ENCODE measurements at places on chromosomes 7 and 10.

DNA sequence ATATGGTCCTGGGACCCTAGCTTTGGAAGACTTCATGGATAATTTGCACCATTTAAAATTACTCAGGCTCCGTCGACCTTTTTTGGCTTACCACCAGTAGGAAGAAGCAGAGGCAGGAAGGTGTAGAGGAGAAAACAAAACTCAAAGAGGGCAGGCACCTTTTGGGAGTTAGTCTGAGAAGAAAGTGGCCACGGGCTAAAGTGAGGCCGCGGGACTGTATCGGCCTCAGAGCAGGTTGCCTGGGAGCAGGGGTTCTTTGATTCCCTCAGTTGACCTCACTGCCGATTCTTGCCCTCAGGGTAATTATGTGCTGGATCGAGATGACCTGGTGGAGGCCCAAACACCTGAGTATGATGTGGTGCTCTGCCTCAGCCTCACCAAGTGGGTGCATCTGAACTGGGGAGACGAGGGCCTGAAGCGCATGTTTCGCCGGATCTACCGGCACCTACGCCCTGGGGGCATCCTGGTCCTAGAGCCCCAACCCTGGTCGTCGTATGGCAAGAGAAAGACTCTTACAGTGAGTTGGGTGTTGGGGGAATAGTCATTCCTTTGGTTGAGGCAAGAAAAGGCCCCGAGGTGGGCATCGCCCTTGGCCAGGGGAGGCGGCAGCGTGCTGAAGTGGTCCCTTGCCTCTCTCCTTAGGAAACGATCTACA lies 3.1 kb downstream of the MEPCE start:
- no peak for DNase-seq

DNA sequence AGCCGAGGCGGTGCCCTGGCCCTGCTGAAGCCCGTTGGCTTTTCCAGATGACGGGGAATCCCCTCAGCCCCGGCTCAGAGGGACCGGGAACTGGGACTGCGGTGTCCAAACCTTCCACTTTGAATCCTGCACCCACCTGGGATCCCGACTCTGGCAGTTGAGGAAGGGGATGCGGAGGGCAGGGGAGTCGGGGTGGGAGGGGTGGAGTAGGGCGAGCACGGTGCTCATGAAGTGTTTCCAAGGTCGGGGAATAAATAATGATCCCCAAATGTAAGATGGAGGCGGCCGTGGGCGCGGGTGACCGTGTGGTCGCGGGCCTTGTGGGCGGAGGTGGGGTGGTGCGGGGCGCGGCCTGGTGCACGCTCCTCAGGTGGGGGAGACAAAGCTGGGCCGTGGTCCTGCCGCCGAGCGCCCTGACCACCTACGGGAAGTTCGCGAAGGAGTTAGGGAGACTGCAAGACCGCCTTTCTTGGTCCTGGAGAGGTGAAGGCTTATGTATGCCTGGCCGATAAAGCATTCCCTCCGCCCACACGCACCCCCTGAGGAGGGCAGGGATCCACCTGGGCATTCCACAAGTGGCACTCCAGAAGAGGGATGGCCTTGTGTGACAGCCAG lies 1.4 kb downstream of the MTURN start:
- DNase-seq: peak; percentile 17

DNA sequence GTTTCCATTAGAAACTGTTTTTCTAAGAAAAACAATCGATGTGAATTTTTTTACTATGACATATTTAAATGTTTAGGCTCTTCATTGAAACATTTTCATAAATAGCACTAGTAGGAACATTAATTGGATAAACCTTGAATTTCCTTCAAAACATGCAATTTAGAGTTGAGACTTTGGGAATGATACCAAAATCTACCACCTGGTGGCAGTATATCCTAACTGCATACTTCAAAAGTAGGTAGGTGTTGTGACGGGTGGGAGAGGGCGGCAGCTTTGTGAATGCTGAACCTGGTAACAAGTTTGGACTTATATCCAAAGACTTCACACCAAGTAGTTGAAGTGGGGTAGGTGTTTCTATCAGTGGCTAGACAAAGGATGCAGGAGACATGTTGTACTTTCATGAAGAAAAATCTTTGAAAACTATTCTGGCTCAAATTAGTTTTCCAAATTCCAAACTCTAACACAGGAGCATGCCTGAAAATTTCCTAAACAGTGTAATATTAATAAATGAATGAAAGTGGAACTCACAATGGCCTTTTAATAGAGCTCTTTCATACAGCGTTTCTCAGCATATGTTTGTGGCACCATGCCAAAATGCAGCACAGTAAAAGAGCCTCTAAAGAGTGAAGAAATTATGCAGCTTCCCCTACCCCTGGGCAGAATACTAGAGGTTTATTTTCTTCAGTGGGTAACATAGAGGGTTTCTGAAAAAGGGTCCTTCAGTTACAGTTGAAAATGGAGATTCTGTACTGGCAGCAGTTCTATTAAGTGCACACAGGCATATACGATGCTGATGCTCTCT lies 201.0 kb upstream of the TPK1 start:
- DNase-seq: peak; percentile 57

GRCh38 chr7:27324246-27324645 lies 81.6 kb downstream of the EVX1 start:
- no peak for DNase-seq

DNA sequence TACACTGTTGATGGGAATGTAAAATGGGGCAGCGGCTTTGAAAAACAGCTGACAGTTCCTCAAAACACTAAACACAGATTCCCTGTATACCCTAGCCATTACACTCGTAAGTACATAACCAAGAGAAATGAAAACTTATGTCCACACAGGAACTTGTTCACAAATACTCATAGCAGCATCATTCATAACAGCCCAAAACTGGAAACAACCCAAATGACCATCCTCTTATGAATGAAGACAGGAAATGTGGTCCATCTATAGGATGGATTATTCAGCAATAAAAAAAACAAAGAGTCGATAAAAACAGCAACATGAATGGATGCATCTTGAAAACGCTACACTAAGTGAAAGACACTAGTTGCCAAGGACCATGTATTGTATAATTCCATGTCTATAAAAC lies 23.7 kb downstream of the NMT2 start:
- no peak for DNase-seq

DNA sequence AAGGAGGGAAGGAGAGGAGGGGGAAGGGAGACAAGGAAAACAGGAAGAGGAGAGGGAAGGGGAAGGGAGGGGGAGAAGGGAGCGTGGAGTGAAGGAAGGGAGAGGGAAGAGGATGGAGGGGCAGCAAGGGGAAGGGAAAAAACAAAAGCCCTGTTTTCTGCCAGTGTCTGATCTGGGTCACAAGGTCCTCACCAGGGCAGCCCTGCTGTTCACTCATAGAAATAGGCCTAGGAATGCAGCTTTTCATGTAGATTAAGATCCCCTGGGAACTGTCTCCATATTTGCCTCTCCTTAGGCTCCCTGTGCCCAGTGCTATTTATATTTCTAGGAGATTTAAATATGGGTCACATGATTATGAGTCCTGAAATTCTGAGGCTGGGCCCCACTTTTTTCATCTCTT lies 790.7 kb downstream of the TNS3 start:
- peak; percentile 29 for DNase-seq

DNA sequence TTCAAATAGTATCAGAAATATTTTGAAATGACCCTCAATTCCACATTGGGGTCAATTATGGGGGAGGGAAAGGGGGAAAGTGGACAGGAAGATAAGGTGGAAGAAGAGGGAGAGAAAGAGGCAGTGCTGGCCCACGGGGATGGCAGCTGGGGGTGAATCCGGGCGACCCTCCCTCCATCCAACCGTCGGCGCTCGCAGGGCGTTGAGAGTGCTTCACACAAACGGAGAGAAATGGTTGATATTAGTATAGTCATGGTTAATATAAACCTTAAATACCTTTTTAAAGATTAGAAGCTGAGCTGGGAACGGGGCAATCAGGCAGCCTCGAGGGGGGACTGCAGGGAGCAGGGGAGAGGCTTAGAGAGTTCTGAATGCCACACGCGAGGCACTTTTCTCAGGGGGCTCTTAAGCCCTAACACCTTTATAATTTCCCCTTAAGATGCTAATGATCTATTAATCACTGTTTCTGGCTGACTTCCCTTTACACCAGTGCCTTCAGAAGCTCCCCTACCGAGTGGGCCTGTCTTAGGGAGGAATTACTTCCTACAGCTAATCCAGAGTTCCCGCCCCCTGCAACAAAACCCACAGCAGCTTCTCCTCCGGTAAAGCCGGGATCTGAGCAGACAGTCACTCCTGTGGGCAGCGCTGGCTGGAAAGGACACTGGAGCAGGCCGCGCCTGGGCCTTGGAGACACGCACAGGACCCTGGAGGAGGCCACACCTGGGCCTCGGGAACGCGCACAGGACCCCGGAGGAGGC lies 39.5 kb downstream of the PRKAG2 start:
- DNase-seq: no peak

- DNase-seq: no peak
Observed at GRCh38 chr7:7109934-7110333, 72.4 kb upstream of the C1GALT1 start.

DNA sequence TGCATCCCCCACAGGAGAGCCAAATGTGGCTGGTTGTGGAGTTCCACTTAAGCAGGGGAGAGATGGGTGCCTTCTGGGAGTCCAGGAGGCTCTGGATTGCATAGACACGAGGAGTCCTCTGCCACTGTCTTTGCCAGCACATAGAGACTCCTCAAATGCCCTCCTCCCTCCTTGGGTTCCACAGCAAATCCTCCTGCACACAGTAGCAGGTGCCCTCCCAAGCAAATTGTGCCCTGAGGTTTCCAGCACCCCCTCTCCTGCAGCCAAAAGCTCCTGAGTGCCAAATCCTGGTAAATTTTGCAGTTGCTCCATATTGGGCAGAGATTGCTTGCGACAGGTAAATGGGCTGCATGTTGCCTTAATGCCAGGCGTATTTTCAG lies 5.8 kb downstream of the EVX1 start:
- no peak for DNase-seq

DNA sequence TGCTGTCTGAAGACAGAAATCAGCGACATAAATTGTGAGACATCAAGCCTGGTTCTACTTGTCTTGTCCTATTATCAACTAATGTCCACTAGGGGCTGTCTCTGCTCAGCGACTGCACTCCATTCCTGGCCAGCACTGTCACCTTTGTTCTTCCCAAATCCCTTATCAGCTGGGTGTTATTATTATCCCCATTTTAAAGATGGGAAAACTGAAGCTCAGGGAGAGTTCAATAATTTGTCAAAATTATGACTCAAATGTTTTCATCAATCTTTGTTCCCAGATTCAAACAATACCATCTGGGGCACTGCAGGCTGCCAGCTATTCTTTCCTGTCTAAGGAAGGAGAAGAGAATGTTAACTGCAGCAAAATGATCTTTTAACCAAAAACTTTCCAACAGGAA lies 431.6 kb upstream of the NFE2L3 start:
- peak; percentile 12 for DNase-seq

- no peak for DNase-seq
Observed at GRCh38 chr7:156655251-156655650, 14.7 kb downstream of the RNF32 start.

DNA sequence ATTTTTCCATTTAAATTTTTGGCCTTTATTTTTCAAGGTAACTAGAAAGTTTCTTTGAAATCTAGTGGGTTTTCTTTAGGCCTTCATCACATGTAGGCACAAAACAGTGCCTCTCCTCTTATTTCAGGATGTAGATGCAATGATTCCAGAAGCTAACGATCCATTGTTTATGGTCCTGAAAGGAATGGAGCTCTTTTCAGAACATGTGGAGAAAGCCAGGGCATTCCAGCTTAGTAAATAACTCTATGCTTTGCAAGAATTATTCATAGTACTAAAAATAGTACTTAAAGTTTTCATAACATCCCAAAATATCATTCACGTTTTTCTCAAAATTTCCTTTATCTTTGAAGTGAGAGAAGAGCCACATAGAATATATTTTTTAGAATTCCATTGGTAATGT lies 91.3 kb downstream of the DYNC1I1 start:
- no peak for DNase-seq

- DNase-seq: peak; percentile 29
Observed at GRCh38 chr10:1412531-1413189, 324.7 kb downstream of the ADARB2 start.

DNA sequence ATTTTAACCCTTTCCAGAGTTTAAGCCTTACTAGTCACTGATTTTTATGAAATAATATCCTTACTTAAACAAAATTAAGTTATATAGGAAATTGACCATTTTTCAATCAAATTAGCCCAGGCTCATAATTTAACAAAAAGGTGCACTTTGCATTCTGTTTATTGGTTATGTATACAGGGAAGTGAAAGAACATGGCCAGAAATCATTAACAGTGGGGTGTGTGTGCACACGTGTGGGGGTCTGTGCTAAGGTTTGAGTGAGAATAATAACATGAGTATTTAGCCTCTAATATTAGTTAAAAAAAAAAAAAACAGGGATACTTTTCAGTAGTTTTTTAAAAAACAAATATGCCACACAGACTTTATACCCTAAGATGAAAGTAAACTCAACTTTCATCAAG lies 510.5 kb upstream of the PFKP start:
- no peak for DNase-seq

GRCh38 chr7:114657279-114657678 lies 242.7 kb downstream of the FOXP2 start:
- DNase-seq: no peak

GRCh38 chr10:50582046-50582445 lies 41.7 kb downstream of the SGMS1 start:
- DNase-seq: no peak

- DNase-seq: no peak
Observed at GRCh38 chr7:100897772-100898454, 2.2 kb upstream of the ACHE start.

DNA sequence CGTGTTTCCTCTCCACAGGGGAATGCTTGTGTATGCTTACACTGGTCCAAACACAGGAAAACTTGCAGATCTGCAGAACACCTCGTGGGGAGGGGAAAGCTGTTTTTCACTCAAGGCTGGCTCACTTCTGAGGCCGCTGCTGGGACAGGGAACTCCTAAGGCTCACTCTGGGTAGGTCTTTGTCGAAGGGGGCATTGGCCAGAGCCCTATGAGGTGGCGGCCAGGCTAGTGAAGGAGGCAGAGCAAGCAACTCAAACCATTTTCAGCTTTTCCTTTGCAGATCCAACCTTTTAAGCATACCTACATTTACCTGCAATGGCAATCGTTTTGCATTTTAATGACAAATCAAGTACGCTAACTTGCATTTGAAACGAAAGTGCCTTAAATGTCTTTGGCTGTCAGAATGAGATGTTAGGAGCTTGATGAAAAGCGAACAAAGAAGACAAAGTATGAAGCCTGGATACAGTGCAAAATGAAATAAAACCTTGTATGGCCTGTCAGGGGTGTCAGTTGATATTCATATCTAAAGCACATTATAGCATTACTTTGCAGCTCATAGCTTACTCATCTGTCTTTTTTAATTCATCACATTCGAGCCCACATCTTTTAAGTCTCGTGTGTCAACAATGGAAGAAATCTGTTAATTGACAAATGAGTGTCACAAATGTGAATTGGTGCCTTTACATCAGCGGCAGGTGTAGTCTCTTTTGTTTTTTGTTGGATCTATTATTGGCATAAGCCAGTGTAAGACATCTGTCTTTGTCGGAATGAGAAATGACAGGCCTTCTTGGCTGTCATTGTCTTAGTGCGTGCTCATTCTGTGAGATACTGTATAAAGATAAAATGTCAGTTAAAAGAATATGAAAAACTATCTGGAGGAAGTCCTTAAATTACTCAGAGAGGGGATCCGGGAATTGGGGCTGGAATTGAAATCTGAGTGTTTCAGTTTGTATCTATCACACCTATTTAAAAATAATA lies 30.5 kb downstream of the LRMDA start:
- no peak for DNase-seq

GRCh38 chr7:34900891-34901513 lies 136.3 kb downstream of the DPY19L1 start:
- no peak for DNase-seq

- DNase-seq: no peak
Observed at GRCh38 chr10:285216-285615, 150.0 kb downstream of the ZMYND11 start.
